Activated CD8-positive, alpha-beta memory T cell treated with anti-CD3 and anti-CD28 coated beads for 1 hour (primary cell): ENCODE measurements at places on chromosomes 4 and X.

- DNase-seq = no peak
These were observed 1133.9 kb downstream of the SH3BGRL start for GRCh38 chrX:82335772-82336171.

- DNase-seq = no peak
These were observed 187.6 kb downstream of the MAML3 start for GRCh38 chr4:139966383-139966782.

GRCh38 chrX:153861733-153862310 is 24.2 kb downstream of the L1CAM start:
- no peak for DNase-seq

DNA sequence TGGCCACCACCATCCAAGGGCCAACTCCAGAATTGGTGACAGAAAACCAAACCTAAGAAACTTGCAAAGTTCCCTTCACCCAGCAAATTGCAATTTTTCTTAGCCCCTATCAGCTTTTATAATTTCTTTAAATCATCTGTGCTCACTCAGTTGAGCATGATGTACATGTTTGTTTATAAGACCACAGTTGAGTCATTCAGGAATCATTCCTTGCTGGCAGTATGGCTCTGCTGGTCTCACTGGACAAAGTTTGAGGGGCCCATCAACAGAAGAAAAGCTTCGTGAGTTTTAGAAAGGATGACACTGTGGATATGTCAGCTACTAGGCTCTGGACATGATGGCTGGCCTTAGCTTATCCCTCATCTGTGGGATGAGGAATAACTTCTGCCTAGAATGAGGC is 4.0 kb downstream of the TRPC5 start:
- no peak for DNase-seq

DNA sequence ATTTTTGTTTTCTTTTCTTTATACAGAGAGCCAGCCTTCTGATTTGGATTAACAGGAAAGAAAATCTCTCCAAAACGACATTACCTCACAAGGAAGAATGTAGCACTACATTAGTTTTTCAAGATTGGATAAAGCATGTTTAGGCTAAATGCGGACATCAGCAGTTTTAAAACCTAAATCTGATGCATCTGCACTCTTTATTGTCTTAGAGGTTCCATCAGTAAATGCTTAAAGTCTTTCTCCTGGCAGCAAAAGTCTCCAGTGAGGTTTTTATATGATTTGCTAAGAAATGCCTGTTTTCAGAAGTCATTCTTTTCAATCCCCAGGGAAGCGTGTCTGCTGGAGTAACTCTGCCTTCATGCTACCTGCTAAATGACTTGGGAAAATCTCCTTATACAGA is 912.9 kb upstream of the INTU start:
- no peak for DNase-seq

- no peak for DNase-seq
These were observed 53.0 kb downstream of the IL13RA2 start for GRCh38 chrX:114964374-114964773.

- no peak for DNase-seq
These were observed 133.7 kb upstream of the CPXCR1 start for GRCh38 chrX:88613338-88613737.

GRCh38 chr4:168485156-168485910 is 5.0 kb upstream of the DDX60L start:
- no peak for DNase-seq

DNA sequence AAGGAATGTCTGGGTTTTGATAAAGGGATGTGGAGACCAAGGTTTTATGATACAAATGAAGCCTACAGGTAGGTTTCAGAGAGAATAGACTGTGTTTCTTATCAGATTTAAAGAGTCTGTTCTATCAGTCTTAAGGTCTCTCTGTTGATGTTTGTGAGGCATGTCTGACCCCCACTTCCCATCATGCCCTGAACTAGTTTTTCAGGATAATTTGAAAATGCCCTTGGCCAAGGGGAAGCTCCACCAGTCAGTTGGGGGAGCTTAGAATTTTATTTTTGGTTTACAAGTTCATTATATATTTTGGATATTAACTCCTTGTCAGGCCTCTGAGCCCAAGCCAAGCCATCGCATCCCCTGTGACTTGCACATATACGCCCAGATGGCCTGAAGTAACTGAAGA is 18.6 kb downstream of the C4orf51 start:
- no peak for DNase-seq

GRCh38 chr4:10354225-10354624 is 103.0 kb downstream of the ZNF518B start:
- no peak for DNase-seq

GRCh38 chr4:145625677-145626622 is 6.8 kb downstream of the MMAA start:
- no peak for DNase-seq

- DNase-seq = no peak
These were observed 705.5 kb downstream of the ARAP2 start for GRCh38 chr4:35538807-35539206.

- DNase-seq = no peak
These were observed 21.9 kb downstream of the AP1AR start for GRCh38 chr4:112253382-112254000.

- no peak for DNase-seq
These were observed 544.3 kb downstream of the TRIML1 start for GRCh38 chr4:188683571-188683970.

DNA sequence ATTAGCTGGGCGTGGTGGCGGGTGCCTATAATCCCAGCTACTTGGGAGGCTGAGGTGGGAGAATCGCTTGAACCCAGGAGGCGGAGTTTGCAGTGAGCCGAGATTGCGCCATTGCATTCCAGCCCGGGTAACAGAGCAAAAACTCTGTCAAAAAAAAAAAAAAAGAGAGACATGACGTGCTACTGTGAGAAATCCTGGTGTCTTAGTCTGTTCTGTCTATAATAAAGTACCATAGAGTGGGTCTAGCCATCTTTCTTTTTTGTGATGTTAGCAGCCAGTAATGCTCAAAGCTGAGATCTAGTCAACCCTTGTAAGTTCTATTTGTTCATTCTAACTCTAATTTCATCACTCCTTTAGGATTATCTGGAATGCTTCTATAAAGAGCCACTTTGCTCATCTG is 38.9 kb downstream of the CLDN34 start:
- no peak for DNase-seq

- no peak for DNase-seq
These were observed 484.0 kb downstream of the NAF1 start for GRCh38 chr4:162682651-162683050.

- DNase-seq = no peak
These were observed 52.0 kb upstream of the WDR17 start for GRCh38 chr4:176013476-176014247.

- DNase-seq = no peak
These were observed 28.0 kb downstream of the NYX start for GRCh38 chrX:41475191-41475590.

GRCh38 chr4:27100713-27101112 is 240.1 kb downstream of the STIM2 start:
- DNase-seq = no peak

DNA sequence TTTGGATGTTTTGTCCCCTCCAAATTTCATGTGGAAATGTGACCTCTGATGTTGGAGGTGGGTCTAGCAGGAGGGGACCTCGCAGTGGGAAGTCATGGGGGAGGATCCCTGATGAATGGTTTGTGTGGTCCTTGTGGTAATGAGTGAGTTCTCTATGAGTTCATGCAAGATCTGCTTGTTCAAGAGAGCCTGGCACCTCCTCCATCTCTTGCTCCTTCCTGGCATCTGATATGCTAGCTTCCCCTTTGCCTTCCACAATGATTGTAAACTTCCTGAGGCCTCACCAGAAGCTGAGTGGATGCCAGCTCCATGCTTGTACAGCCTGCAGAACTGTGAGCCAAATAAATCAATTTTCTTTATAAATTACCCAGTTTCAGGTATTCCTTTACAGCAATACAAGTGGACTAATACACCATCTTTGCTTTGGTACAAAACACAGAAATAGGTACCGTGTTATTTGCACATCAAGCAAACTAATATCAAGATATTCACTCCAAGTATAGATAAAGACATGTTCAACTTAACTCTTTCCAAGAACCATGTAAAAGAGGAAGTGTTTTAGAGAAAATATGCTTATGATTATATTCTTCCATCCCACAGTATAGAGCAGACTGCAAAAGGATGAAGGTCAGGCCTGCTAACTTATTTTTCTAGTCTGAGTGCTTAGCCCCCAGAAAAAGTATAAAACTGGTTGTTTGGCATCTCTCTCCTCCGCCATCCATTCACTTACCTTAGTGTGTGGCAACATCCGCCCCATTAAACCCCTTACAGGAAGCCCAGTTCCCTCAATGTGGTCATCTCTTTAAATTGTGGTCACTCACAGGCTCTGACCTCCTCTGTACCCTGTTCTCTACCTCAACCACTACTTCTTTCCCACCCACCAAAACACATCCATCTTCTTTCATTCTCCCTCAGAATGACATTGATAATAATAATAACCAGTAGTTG is 6.7 kb downstream of the ARAP2 start:
- DNase-seq = no peak

DNA sequence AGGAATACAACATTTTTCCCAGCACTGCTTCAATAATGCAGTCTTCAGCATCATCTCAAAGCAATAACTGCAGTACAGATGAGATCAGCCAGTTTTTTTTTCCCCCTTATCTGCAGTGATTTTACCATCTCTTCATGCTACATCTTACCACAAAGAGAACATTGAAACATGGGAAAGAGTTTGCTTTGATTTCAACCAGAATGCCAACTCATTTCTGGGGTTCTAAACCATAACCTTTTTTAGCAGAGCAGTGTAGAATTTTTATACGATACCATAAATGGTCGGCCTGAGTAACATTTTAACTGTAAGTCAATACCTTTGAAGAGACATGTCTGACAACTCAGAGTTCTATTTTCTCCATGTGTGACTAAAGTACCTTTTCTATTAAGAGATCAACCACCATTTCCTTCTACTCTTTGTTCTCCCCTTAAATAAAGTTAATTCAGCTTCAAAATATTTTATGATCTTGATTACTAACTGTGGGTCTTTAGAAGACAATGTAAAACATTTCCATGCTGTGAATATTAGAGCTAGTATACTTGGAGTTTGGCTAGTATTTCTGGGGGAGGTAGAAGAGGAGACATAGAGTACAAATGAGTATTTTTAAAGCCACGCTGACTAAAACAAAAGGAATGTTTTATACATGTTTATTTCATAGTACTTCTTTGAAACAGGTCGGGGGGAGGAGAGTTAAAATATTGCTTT is 69.1 kb downstream of the TET2 start:
- DNase-seq = no peak

GRCh38 chr4:26941951-26942350 is 81.3 kb downstream of the STIM2 start:
- DNase-seq = no peak

- DNase-seq = no peak
These were observed 32.6 kb downstream of the DCK start for GRCh38 chr4:71026086-71026485.

DNA sequence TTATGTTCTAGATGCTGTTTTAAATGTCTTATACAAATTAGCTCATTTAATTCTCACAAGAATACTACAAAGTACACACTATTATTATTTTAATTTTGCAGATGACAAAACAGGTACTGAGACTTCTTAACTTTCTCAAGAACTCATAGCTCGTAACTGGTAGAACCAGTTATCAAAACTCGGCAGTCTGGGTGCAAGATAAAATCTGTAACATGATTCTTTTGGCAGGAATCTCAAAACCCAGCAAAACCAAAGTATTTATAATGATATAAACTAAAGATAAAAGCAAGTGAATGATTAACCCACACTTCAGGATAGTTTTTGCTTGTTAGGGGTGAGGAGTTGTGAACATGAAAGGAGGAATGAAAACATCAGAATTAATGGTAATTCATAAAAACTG is 27.6 kb downstream of the CLNK start:
- no peak for DNase-seq

DNA sequence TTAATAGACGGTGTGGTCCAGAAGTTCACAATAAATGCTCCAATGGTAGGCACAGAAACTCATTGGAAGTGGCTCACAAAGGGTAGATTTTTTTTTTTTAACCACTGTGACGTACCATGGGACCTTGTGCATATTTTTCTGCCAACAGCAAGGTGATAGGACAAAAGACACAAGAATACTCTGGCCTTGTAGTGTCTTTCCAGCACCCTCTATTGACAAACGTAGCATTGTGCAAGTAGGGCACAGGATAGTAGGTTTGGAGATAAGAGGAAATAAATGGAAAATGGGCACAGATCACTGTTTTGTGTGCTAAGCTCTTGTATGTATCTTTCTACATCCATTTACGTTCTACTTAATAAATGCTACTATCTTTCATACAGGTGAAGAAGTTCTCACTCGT is 2054.9 kb downstream of the PCDH7 start:
- no peak for DNase-seq

GRCh38 chrX:146409528-146409927 is 400.0 kb upstream of the CXorf51B start:
- no peak for DNase-seq

DNA sequence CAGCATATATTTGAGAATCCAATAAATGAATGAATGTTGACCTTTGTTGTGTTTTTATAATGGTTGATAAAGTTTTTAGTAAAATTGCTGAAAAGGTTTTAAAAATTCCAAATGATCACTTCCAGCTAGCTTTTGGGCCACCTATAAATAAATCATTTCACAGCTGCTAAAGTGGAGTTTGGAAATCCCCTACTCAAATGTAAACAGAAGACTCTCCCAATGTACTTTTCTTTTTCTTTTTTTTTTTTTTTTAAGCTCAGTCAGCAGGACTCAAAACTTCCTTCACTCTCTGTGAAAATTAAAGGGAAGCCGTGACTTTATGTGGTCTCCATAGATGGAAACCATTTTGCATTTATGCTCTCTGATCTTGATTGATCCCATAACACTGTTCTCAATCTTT is 45.2 kb downstream of the CXCL13 start:
- no peak for DNase-seq

DNA sequence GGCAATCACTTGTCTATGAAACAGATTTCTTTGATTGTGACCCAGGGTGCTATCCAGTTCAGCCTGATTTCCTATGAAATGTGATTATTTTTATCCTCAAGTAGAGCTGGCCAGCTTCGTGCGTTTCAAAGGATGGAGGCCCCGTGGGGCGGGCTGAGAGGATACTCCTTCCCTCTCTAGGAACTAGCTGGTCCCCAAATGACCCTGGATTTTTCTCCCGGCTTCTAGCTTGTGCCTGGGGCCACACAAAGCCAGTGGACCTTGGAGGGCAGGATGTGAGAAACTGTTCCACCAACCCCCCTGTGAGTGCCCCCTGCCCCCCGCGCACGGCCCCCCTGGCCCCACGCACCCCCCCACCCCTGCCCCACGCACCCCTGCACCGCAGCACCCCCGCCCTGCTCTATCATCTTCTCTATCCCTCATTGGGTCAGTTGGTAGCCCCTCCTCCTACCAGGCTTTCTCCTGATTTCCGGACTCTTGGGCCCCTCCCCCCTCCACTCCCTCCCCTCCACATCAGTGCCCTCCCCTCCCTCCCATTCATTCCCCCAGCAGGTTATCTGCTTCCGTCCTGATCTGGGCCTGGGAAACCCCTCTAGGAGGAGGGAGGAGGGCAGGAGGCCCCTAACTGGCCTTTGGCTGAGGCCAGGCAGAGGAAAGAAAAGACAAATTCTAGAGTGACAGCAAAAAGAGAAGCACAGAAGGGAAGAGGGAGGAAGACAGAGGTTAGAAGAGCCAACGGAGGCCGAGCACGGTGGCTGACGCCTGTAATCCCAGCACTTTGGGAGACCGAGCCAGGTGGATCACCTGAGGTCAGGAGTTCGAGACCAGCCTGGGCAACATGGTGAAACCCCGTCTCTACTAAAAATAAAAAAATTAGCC is 3.3 kb downstream of the XPNPEP2 start:
- DNase-seq = no peak

- DNase-seq = no peak
These were observed 96.8 kb upstream of the GRIA3 start for GRCh38 chrX:123087326-123087725.

GRCh38 chr4:104901961-104902605 is 244.6 kb upstream of the TET2 start:
- DNase-seq = no peak

- DNase-seq = no peak
These were observed 240.9 kb downstream of the BANK1 start for GRCh38 chr4:102031406-102031805.
